Hematopoietic multipotent progenitor cell treated with erythropoietin and hydrocortisone succinate and interleukin-3 and kit ligand, for 8 days (in vitro differentiated cells): ENCODE measurements at places on chromosomes 2 and 18.

DNA sequence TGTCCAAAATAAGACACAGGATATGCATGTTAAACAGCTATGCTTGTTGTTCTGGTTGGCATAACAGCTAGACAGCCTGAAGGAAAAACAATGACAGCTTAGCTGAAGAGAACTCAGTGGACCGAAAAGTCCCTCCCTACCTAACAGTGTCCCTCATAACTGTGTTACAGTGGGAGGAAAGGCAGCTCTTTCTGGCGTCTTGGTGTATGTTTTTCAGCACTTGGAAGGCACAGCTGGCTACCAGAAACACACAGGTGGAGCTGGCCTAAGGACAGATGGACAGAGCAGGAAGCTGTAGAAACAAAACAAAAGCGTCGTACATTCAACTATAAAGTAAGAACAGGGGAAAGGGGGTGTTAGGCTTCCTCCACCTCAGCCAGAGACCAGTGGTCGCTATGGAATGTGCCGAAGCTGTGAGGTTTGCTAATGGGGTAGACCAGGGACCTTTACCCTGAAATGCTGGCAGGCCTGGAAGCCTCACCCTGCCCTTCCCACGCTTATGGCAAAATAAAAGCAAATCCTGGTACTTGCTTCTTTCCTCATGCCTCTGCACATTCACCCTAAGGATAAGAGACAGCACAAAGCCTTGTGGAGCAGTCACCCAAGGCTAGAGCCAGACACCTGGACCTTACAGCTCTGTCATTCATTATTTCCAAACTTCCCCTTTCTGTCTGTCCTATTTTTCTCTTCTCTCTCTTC, 103.5 kb upstream of the TRIB2 start:
- DNase-seq, result no peak

DNA sequence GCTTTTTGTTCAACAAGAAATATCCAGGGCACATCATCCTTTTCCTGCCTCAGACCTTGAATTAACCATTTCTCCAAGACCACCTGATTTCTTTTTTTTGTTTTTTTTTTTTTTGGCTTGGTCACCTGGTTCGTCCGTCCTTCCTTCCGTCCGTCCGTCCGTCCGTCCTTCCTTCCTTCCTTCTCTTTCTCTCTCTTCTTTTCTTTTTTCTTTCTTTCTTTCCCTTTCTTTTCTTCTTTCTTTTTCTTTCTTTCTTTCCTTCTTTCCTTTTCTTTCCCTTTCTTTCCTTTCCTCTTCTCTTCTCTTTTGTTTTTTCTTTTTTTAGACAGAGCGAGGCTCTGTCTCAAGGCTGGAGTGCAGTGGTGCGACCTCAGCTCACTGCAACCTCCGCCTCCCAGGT, 80.7 kb downstream of the TET3 start:
- no peak for DNase-seq

DNA sequence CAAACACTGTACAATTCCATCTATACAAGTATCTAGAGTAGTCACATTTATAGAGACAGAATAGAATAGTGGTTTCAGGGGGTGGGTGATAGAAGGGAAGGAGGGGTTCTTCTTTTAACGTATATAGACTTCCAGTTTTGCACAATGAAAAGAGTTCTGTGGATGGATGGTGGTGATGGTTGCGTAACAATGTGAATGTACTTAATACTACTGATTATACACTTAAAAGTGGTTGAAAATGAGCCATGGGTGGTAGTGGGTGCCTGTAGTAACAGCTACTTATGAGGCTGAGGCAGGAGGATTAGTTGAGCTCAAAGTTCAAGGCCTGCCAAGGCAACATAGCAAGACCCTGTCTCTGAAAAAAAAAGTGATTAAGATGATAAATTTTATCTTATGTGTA, 85.8 kb downstream of the SETBP1 start:
- no peak for DNase-seq

GRCh38 chr2:24459224-24460161, 31.6 kb upstream of the NCOA1 start:
- DNase-seq, result peak; percentile 64

GRCh38 chr2:161246281-161246680, 61.9 kb upstream of the PSMD14 start:
- peak; percentile 79 for DNase-seq

DNA sequence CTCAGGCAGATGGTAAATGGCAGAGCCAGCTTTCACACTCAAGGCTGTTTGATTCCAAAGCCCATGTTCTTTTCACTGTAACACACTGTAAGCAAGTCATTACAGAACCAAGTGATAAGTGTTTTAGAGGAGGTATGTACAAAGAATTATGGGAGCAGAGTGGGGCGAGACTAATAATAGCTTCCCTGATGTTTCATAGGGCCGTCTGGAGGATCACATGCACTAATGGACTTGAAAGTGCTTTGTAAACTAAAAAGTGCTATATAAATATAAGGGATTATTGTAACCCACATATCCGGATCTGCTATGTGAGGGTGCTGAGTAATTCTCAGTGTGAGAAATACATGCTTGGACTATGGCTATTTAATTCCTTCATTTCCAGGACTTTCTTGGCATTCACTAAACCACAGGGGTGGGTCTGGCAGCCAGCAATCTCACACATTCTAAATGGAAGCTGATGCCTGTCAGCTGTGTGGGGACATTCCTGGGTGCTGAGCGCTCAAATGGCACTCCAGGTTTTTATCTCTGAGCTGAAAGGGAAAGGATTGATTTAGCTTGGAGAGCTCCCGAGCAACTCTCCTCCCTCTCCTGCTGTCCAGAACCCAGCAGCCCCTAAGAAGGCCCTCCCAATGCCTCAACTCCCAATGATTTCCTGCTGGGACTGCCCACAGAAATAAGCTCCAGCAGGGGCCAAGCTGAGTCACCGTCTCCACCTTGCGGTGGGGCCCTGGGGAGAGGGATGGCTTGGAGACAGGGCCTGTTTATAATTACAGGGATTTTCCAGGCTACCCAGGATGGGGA, 222.8 kb downstream of the SOX11 start:
- no peak for DNase-seq

DNA sequence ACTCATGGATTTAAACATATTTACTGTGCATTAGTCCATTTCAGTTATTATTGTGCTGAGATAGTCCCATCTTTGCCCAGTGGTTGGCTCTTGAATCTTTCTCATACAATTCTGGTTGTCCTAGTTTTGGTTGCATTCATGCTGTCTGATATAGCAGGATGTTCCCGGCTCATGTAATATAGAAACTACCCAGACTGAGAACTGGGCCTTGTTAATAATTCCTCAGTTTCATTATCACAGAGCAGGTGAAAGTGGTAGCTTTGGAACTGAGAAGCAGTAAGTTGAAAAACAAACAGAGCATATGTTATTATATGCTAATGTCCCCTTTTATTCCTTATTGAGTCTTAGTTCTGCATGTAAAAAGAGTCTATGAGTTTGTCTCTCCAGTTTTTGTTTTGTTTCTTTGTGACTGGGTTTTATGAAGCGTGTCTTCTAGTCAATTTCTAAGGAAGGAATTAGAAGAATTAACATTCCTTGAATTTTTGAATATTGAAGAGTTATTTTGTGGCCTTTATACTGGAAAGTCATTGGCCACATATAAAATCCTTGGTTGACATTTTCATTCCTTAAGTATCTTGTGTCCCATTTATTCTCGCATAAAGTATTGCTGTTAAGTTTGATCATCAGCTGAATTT, 43.3 kb downstream of the EIF5B start:
- no peak for DNase-seq

- DNase-seq, result no peak
Measured at GRCh38 chr18:63570721-63571120, 16.4 kb upstream of the SERPINB13 start.

- no peak for DNase-seq
Measured at GRCh38 chr2:98761267-98761781, 30.4 kb upstream of the MGAT4A start.

DNA sequence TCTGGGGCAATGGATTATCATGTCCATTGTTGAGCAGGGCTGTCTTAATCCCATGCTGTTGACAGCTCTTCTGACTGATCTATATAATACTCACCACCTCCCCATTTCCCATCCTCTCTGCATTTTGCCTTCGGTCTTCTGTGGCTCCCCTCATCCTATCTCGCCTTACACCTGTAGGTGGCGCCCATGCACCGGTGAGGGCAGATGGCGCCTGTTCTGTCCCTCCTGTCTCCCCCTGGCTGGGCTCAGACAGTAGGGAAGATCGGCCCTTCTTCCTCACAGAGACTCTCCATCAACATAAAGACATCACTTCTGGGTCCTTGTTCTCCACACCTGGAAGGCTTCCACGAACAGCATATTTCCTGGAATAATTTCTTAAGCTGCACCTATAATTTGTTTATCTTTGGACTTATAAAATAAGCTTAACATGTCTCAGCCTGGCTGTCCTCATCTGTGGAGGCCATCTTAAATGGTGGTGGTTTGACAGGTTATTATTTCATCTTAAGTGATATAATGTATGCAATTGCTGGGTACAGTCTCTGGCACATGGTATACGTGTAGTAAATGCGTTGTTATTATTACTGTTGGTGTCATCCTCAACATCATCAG, 10.9 kb upstream of the CDH20 start:
- peak; percentile 51 for DNase-seq

- no peak for DNase-seq
Measured at GRCh38 chr2:140865837-140866236, 1265.0 kb downstream of the LRP1B start.

GRCh38 chr2:213065583-213066442, 85.6 kb downstream of the IKZF2 start:
- peak; percentile 19 for DNase-seq

GRCh38 chr2:29920631-29921559, 491 bp downstream of the ALK start:
- no peak for DNase-seq

DNA sequence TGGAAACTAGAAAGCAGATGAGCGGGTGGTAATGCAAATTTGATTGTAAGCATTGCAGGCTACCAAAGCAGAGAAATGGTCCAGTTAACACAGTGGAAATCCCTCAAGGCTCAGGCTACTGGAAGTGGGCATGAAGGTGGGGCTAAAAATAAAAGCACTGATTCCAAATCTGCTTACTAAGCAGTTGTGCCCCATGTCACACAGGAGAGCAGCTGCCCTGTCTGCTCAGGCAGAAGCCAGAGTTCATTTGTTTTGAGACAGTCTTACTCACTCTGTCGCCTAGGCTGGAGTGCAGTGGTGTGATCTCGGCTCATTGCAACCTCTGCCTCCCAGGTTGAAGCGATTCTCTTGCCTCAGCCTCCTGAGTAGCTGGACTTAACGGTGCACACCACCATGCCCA, 42.5 kb upstream of the TSPYL6 start:
- DNase-seq, result no peak

DNA sequence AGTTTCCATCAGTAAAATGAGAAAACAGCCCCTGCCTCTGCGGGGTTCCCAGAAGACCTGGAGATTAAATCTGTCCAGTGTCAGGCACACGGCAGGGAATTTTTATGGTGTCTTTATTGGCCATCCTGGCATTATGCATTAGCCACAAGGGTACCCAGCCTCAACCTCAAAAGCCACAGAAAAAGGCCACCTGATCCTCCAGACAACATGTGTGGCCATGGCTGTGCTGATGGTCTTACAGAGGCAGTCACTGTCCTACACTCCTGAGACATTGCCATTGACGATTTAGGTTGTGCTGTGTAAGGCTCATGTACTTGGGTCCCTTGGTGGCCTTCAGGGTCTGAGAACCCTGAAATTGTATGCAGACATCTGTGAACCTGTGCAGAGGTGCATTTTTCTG, 115.6 kb downstream of the SMAD7 start:
- no peak for DNase-seq

DNA sequence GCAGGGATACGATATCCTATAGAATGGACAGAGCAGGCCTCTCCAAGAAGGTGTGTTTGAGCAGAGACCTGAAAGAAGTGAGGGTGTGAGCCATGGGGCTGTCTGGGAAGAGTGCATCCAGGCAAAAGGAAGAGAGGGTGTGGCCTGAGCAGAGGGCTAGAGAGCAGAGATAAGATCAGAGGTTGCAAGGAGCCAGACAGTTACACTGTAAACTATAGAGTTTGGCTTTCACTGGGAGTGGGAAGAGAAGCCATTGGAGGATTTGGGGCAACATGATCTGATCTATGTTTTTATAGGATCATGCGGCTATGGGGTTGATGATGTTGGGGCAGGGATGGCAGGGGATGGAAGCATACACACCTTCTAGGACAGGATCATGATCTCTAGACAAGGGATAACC, 124.1 kb upstream of the MAP3K20 start:
- no peak for DNase-seq

- DNase-seq, result peak; percentile 82
Measured at GRCh38 chr2:112690853-112691401, 29.9 kb upstream of the NT5DC4 start.

DNA sequence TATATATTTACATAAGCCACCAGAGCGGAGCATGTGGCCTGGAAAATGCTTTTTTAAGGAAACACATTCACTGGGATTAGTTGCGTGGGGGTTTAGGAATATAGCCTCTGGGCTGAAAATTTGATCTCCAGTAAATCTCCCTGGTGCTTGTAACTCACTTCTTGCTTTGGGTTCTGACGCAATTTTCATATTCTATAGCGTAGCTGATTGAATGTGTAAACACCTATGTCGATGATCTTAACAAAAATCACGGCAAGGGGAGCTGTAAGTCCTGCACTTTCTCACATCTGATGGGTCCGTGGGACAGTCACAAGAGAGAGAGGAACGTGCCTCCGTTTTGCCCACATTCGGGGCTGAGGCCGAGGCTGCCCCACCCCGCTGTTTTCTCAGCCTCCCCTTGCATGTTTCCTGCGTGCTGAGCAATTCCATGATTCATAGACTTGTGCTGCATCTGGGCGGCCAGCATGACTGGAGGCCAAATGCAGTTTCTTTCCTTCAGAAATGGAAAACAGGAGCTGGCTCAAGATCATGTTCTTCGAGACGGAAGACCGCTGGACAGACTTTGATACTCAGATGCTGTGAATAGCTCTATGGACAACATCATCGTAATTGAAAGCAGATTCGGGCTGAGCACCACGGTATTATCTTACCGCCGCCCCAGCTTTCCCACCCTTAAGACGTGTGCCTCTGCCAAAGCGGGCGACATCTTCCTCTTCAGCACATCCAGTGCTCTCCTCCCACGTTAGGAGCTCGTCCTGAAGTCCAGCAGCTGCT, 109.2 kb downstream of the TMEM18 start:
- DNase-seq, result no peak

DNA sequence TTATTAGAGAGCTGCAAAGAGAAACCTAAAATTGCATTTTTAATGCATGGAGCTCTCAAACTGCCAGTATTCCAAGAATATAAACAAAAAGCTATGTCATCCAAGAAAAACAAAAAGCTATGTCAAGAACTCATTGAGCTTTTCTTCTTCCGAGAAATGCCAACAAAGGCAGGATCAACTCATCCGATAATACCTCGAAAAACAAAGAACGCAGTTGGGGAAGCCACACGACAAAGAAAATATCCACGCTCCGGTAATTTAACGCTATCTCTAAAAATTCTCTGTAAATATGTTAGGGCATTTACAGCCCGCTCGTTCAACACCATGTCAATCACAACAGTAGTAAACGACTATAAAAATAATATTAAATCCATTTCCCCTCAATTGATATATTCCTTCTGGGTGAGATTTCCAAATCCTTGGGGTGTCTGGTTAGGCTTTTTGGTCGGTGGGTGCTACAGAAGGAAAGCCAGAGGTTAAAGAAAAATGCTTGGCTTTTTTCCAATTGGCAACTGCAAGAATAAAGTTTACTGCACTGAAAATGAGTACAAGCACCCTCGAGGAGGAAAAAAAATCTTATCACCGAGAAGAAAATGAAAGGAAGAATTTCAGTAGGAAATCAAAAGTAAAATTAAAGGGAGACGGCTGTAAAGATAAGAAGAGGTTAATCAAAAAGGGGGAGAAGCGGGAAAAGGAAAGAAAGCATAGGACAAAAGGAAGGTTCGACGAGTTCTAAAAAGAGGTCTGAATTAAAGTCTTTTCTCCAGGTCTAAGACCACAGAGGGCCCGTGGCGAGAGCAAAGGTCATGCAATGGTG, 856 bp downstream of the TIA1 start:
- peak; percentile 56 for DNase-seq
